Stimulated activated CD4-positive, alpha-beta T cell treated with anti-CD3 and anti-CD28 coated beads, Interleukin-4, amount 100 ng/mL, for 48 hours (primary cell): ENCODE measurements at places on chromosomes 5 and 9.

DNA sequence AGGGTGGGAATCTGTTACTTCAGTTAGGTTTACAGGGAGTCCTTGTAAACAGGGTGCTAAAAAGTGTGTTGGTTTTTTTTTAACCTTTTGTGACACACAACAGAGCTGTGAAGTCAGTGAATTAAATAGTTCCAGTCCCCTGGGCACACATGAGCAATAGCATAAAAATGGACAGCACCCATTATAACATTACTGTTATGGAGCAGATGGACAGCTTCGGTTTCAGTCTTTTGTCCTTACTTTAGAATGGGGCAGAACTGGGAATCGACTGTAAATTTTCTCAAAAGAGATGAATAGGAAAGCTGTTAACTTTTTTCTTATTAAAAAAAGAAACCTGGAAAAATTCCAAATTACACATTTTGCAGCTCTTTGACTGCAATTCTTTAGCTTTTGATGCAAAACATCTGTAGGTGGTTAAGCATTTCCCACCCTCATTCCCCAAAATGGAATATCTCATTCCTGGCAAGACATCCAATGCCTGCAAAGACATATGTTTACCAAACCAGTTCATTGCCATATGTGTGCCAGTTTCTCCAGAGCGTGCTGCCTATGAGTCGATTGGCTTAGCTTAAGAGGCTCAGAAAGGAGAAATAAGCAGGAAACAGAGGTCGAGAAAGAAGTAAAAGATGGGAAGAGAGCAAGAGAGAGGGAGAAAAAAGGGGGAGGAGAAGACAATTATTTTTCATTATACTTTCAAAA, 212.3 kb upstream of the TMEM161B start:
- DNase-seq, result no peak

- DNase-seq, result no peak
Observed at GRCh38 chr9:81682797-81683196, 6.5 kb downstream of the TLE1 start.

- DNase-seq, result no peak
Observed at GRCh38 chr9:101625876-101626275, 31.1 kb upstream of the PPP3R2 start.

DNA sequence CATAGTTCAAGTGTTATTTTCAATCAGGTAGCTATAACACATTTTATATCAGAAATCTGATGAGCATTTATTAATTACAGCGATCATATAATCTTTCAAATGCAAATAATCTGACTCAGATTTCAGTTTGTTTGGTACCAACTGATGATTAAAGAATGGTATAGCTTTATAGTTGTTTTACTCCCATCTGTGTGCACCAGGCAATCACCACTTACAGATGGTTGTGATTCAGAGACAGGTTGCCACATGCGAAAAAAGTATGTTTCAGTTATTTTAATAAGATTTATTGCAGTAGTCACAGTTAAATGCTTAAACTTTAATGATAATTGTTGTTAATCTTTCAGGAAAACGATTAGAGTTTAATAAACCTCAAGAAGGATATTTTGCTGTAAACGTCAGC, 155.1 kb upstream of the ARRDC3 start:
- DNase-seq, result no peak

GRCh38 chr5:89662499-89662898, 747.1 kb downstream of the CETN3 start:
- no peak for DNase-seq

GRCh38 chr5:95731571-95732554, 727 bp downstream of the RHOBTB3 start:
- peak; percentile 34 for DNase-seq

DNA sequence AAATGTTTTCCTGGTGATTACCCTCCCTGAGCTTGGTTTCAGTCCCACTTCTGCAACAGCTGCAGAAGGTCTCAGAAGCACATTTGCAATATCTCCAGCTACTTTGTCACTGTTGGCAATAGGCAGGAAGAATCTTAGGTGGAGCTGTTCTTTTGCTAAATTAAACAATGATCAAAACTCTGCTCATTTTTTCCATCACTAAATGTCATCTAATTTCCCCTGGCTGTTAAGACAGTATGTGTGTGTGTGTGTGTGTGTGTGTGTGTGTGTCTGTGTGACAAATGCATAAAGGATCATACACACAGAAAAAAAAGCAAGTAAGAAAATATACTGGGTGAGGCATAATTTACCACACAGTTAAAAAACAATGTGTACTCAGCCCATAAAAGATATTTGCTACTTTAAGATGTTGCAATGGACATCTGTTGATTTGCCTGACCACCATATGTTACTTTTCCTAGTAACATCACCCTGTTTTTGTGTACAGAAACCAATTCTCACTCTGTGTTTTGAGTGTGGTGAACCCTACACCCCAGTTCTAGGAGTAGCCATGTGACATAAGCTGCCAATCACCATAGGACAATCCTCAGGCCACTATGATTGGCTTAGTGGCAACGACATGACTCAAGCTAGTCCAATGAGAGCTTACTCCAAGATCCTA, 572.6 kb upstream of the CLINT1 start:
- no peak for DNase-seq

DNA sequence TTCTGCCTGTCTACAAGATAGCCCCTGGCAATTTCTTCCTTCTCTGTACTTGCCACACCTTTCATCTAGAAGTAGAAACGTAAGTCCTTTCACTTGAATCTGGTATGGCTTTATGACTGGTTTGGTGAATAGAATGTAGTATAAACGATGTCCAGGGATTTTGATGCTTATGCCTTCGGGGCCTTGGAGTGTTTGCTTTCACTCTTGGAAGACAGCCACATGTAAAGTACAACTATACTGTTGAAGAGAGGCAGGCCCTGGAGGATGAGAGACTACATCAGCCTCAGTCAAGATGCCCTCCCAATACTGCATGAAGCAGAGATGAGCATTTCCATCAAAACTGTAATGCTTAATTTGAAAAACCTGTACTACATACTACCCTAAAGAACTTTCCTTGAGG, 553.8 kb upstream of the C9orf72 start:
- DNase-seq, result no peak

DNA sequence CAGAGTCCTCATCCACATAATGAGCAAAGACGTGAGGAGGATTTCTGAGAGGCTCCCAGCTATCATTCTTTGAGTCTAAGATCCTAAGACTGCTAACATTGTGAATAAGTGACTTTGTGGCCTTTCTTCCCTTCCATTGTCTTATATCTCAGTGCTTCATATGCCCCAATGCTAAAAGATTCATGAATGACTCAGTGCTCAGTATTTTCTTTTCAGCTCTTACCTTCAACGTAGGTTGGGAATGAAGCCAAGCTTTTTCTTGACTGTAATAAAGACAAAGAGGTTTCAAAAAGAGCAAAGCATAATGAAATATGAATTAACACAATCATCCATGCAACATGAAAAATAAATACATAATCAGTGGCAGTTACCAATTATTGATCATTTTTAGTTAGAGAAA, 146.4 kb downstream of the ENTREP1 start:
- DNase-seq, result no peak

DNA sequence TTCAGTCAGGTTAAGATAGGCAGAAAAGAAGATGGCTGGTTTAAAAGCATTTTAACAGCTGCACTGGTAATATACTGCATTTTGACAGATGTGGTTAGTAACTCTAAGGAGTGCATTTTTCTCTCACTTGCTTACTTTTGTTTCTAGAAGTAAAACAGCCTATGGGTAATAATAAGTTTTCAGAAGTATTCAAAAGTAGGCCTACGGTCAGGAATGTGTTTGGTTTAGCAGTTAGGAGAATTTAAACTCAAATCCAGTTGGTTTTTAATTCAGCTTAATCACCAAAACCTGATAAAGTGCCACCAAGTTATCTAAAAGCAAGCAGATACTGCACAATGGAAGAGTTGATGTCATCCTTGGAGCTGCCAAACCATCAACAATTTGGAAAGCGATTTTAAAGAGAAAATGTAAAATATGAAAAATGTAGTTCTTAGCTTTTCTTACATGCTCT, 160.3 kb downstream of the ARSB start:
- DNase-seq, result no peak

GRCh38 chr5:8576178-8576577, 707.2 kb downstream of the MTRR start:
- no peak for DNase-seq

- no peak for DNase-seq
Observed at GRCh38 chr5:158715592-158715991, 384.1 kb downstream of the EBF1 start.

DNA sequence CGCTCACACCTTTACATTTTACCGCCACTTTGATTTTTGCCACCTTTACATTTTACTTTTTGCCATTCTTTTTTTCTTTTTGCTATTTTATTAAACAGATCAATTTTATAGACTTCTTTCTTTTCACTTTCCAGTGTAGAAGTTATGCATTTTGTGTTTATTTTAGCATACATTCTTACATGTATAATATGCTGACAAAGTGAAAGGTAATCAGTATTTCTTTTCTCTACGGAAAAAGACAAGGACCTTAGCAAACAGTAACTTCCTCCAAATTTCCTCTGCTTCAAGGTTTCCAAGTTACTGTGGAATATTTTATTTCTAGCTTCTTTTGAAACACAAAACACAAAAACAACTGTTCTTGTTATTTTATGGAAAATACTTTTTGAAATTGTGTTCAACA, 97.0 kb downstream of the CEMIP2 start:
- no peak for DNase-seq

DNA sequence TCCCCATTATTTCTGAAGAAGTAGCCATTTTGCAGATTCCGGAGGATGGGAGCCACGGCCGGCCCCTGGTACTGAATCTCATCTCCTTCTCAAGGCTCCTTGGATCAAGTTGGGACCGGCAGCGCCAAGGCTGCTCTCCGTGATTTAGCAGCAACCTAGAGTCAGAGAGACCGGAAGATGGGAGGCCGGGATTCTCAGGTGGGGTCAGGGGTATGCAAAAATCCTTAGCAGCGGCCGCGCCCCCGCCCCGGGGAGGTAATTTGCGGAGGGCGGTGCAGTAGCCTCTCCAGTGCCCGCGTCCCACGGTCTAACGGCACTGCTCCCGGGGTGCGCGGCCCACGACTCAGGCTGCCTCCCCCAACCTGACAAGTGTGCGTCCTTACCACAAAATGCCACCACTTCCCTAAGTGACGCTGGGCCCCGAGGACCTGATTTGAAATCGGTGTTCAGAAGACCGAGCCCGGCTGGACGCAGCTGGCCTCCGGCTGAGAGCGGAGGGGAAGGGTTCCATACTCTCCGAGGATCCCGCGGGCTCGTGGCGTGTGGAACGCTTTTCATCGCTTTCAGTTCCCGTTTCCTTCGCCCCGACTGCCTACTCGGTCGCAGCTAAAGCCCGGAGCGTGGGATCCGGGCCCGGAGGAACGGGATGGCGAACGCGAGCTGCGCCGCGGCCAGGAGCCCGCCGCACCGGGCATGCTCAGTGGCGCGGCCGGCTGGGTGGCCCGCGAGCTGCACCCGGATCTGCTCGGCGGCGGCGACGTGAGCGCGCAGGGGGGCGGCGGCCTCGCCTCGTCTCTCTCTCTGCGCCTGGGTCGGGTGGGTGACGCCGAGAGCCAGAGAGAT, at the start of gene SCAMP1:
TSS of gene SCAMP1 (plus strand) at position 787 of the 843 bp plus-strand sequence. CDS start at position 842, 55 bp downstream.
- DNase-seq, result peak; percentile 91

DNA sequence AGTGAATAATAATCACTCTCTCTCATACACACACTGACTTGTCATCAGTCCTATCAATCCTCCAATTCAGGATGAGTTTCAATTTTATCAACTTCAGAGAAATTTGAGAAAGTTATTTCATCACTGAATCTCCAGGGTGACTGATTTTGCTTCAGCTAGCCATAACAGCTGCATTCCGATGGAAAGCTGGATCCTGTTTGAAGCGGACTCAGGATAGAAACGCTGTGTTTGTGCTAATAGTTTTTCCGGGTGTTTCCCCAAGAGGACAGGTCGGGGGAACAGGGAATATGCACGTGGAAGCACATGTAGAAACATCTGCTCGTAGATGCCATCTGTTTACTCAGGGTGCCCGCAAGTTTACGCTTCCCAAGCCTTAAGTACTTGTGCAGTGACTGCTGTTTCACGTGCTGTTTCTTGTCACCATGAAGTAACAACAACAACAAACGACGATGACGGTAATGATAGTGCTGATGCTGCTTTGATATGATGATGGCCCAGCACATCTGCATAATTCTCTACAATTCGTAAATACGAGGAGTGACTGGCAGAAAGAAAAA, 263.7 kb upstream of the DAPK1 start:
- DNase-seq, result no peak

DNA sequence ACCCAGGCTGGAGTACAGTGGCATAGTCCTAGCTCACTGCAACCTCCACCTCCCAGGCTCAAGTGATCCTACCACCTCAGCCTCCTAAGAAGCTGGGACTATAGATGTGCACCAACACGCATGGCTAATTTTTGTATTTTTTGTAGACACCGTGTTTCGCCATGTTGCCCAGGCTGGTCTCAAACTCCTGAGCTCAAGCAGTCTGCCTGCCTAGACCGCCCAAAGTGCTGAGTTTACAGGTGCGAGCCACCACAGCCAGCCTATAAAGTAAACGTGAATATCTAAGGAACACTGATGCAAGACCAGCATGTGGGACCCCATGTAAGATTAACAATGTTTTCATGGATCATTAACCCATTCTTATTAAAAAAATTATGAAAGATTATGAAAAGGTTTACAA, 15.9 kb downstream of the ANXA2R start:
- no peak for DNase-seq

- DNase-seq, result no peak
Observed at GRCh38 chr5:81936066-81936465, 35.8 kb upstream of the ATG10 start.

DNA sequence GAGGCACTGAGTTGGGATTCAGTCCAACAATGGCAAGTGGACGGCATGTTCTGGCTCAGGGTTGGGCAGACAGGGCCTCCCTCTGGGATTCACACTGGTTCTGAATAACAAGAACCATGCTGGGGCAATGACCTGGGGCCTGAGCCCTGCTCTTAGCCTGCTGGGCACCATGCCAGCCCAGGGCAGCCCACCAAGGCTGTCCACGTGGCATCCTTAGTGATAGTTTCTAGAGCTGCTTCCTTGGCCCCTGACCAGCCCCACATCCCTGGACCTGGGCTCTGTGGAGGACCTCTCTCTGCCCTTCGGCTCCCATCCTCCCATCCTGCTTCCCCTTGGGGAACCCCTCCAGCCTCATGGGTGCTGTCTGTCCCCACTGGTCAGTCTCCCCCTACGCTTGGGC, 22.3 kb upstream of the OLFM1 start:
- DNase-seq, result no peak

DNA sequence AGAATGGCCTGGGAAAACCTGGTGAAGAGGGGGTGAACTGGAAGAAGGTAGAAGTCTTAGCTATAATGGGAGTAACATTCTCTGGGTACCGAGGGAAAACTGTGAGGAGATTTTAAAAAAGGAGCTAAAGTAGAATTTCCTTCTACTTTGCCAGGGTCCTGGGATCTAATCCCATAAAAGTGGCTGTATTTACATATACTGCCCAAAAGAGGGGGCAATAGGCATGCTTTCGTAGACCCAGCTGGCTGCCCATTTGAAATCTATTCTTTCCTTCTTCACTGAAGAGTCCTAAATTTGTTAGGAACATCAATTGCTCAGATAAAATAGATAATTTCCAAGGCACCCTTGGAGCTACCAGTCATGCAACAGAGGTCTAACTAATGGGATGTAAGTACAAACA, 159.2 kb downstream of the CDC42SE2 start:
- no peak for DNase-seq

DNA sequence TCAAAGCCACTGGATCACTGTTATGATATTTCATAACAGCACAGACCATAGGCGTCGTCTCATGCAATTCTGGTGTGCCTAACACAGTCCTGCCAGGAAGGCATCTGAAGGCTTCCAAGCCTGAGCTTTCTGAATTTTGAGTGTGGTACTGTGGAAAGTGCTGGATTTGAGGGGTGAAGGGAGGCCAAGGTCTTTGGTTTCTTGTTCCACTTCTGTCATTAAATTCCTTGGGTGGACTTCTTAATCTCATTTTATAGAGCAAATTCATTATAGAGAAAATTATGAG, 441.3 kb upstream of the PIK3R1 start:
- no peak for DNase-seq
